ENCODE measurements at places on chromosomes 7 and 10.

DNA sequence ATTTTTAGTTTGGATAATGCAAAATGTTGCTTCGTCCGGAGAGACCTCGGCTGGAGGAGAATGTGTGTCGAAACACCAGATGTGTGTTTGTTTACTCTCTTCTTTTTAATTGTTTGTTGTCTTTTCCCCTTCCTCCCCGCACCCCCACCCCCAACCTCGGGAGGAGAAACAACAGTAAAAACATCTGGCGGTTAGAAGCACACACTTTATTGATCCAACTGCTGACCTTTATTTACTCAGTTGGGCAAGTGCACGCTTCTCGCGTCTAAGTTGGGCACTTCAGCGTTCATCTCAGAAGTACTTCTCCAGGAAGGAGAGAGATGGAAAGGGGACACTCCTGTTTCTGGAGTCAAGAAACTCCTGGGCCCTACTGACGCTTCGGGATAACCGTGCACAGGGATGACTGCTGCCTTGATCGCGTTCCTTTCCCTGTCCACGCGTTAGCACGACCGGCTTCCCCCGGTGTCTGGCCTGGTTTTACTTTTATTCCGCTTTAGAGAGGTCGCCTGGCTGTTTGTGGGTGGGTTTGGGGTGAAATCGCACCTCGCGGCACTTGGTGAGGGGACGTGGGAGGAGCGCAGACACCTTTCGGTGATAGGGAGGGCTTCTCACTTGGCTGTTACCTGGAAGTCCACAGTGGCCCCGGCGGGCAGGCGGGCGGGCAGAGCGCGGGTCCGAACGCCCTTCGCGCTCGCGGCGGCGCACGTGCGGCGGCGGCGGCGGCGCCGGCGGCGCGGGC lies 168.3 kb upstream of the PPP1R3A start:
- DNase-seq = no peak

- DNase-seq = peak; percentile 88
Observed at GRCh38 chr10:89029785-89030437, 39.3 kb downstream of the FAS start.

DNA sequence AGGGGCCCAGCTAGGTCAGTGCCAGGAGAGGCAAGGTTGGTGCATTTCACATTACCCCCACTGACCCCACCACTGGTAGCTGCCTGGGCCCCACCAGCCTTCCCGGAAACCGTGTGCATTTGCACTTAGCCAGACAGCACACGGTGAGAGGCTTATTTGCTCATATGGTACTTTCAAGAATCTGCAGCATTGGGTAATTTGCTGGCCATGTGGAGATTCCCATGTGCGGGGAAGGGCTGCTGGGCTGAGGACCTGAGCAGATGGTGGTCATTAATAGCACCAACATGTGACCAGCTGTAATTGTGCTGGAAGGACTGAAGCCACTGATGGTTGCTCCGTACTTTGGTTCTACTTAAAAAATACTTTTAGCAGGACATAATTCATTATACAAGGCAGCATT lies 323.8 kb downstream of the DPP6 start:
- no peak for DNase-seq

GRCh38 chr7:141701489-141702046 lies 398 bp downstream of the DENND11 start:
- DNase-seq = peak; percentile 69

DNA sequence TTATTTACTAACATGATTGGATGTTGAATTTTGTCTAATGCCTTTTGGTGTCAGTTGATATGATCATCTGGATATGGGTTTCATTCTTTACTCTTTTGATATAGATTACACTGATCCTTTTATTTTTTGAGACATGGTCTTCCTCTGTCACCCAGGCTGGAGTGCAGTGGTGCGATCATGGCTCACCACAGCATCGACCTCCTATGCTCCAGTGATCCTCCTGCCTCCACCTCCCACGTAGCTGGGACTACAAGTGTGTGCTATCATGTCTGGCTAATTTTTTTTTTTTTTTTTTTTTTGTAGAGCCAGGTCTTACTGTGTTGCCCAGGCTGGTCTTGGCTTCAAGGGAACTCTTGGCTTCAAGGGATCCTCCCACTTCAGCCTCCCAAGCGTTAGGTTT lies 27.1 kb downstream of the BMS1 start:
- DNase-seq = no peak

DNA sequence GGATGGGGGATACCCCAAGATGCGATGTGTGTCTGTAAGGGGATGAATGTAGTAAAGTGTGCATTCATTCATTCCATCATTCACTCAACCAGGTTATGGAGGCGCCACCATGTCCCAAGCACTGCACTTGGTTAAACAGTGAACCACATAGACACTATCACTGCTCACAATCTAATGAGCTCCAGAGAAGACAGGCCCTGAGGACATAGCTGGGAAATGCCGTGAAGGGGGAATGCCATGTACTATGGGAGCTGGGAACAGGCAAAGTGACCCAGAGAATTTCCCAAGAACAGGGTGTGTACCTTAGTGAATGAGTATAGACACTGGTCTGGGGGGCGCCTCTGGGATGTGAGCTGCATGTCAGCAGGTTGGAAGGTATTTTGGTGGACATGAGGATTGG lies 44.5 kb upstream of the LBX1 start:
- DNase-seq = no peak

GRCh38 chr10:130361351-130362105 lies 225.3 kb downstream of the GLRX3 start:
- no peak for DNase-seq

GRCh38 chr7:49643321-49643720 lies 130.1 kb upstream of the VWC2 start:
- no peak for DNase-seq

DNA sequence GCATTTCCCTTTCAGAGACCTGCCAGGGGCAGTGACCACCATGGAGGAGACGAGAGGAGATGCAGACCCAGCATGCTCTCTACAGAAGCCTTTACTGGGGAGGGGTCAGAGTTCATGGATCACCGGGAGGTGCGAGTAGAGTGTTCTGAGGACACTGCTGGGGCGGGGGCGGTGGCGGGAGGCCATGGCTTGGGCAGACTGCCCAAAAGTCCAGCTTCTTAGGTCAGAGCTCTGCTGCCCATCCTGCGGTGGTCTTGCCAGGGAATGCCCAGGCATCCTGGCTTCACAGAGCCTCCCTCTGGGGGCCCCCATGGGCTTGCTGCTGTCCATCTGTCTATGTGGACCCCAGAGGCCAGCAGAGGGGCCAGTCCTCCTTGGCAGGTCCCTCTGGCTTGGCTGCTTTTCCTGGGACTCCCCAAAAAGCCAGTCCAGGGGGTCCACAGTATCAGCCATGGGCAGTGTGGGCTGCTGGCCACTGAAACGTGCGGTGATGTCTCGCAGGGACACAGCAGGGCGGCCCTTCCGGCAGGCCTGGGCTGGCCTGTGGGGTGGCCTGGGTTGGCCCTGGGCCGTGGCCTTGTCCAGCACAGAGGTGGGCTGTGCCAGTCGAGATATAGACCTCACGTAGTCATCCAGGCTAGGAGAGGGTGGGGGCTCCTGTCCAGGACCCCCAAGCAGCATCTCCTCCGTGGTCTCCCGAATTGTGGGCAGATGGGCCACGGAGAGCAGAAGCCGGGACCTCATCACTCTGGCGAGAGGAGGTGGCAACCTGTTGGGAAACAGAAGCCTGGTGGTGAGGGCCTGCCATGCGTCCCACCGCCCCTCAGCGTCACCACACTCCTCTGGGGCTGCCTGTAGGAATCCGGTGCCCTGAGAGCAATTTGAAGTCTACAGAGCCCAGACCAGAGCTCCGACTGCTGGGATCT lies 1.1 kb downstream of the DEPP1 start:
- no peak for DNase-seq

DNA sequence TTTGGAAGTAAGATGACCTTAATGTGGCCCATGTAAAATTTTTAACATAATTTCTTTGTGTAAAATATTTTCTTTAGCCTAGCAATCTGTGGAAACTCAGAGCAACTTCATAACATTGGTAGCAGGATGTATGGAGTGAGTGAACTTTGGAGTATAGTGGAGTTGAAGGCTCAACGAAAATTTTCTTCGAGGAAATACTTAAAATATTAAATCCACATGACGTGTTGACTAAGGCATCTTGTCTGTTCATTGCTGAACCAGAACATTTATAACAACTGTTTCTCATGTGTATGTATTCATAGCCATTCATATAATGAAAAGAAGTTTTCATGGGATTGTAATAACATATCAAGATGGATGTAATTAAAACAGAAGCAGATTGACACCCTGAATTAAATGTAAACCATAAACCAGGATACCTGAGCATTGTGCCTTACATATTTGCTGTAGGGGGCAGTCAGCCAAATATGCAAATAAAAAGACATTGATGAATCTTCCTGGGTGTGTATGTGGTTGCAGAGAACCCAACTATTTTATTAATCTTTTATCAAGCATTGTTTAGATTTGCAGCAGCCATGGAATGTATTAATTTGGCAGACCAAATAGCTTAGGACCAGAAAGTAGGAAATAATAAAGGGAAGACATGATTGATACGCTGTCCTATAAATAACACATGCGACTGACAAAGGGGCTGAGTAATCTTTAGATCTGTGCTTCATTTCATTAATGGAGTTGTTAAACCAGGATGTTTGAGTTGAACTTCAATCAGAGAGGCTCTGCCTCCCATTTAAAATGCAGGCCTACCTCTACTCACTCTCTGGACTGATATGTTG lies 11.5 kb downstream of the AUTS2 start:
- no peak for DNase-seq

DNA sequence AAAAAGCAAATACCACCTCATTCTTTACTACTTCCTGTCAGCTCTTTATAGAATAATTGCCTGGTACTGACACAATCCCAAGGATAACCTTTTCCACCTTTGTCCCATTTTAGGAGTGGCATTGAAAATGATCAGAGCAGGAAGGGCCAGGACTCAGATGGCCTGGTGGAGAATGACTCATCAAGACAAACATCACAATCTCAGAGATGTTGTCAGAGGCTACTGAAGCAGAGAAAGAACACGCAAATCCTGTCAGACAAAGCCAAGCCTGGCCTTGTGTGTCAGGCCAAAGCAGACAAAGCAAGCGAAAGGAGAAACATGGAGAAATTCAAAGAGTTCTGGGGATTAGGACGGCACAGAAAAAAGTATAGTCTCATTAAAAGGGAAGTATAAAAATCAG lies 40.9 kb downstream of the NSUN6 start:
- DNase-seq = no peak

DNA sequence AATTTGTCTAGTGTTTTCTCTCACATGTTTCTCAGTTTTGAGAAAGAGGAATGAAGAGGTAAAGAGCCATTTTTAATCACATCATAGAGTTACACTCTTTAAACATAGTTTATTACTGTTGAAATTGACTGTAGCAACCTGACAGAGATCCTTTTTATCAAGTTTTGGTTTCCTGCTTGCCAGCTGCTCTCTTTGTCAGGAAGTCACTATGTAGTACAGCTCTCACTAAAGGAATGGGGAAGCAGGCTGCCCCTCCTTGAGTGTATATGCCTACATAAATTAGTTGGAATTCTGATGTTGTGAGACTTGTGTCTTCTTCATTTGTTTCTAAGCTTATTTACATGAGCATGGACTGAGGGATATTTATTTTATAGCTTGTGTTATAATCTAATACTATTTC lies 1274.0 kb upstream of the CELF2 start:
- DNase-seq = no peak

DNA sequence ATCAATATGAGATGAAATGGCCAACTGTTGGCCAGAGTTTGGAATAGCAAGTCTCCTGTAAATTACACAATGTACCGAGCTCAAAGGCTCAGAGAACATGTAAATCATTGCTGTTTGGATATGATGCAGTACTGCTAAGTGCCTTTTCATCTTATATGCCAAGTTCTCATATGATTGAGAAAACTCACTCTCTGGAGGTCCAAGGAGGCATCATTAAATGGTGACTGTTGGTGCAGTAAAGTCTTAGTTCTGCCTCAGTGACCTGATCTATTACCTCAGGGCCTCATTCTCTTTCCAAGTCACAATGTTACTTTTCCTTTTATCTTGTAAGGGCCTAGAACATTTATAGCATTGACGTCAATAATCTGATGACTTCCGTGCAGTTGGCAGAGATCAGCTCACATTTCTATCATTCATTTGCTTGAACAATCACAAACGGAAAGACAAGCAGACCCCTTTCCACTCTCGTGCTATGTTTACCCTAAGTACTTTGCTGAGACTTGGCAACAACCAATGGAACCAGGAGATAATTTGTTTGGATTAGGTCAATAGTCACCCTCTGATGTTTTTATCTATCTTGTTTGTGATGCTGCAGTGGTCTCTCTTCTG lies 32.6 kb upstream of the PDK4 start:
- no peak for DNase-seq

DNA sequence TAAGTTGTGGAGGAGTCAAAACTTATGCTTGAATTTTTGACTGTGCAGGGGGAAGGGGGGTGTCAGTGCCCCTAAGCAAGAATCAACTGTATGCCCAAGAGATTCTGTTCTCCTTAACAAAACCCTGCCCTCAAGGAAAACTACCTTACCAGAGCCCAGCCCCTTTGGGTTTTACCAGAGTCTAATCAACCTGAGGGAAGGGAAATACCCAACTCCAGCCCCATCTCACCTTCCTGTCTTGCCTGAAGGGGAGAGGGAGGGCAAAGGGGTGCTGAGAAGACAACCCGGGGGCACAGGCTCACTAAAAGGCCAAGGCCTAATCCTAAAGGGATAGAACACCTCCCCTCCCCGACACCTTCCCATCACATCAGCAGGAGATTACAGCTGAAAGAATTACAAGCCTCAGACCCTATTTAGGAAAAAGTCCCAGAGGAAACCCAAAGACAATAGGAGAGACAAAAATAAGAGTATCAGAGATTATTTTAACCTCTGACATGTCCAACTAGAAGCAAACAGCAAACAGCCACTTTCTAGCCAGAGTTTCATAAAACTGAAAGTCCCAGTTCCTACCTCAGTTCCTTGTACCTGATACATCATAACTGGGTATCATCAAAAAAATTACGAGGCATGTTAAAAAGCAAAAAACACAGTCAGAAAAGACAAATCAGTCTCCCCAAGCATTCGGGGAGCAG lies 26.8 kb upstream of the C7orf33 start:
- DNase-seq = no peak

GRCh38 chr10:125534515-125534914 lies 148.4 kb downstream of the TEX36 start:
- DNase-seq = no peak
